ENCODE measurements at places on chromosomes 3 and 15. TPM values are rescaled to one million over a fixed set of nuclear protein-coding genes. Genes with fewer than 3 reads are reported as not detected.

The TERC gene
- 3.5 TPM for total RNA-seq

The BFSP2 gene
- not detected for total RNA-seq

The RTP1 gene
- total RNA-seq: not detected

The UPK1B gene
- 37.1 TPM for total RNA-seq

The ZNF662 gene
- 8.6 TPM for total RNA-seq

The KY gene
- total RNA-seq: 1.6 TPM

The WDR93 gene
- 0.49 TPM for total RNA-seq

The DZIP3 gene
- total RNA-seq: 11.5 TPM

The PLOD2 gene
- total RNA-seq: 72.8 TPM

The SERPINI2 gene
- total RNA-seq: 0.23 TPM

The GAP43 gene
- total RNA-seq: 1.8 TPM

The DNAH1 gene
- 13.8 TPM for total RNA-seq

Measured in mucosa of gallbladder (tissue), 1 donor.